ENCODE measurements at places on chromosomes 16 and 17.

DNA sequence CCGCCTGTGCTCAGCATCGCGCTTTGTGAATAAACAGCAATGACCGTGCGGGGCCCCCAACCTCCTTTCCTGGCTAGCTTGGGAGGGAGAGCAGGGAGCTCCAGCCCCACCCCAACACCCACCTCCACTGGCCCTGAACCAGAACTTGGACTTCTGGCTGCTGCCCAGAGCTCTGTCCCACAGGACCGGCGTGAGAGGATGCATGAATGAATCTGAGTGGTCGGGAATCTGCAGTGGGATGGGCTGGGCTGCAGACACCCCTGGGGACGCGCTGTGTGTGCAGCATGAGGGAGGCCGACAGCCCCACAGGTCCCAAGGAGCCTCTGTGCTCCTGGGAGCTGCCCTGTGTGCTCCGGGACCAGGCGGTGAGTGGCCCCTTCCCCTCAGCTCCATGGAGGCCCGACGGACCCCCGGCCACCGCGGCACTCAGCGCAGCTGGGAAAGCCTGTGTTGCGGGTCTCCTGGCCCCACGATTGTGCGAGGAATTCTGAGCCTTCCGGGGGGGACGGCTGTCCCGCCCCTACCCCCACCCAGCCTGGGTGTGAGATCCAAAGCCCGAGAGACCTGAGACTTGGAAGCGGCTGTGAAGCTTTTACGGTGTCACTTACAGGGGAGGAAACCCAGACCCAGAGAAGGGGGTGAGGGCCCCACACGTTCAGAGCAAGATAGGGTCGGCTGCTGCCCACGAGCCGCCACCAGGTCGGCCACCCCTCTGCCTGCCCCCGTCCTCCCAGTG is 5.4 kb downstream of the PIEZO1 start:
- DNase-seq = no peak

GRCh38 chr16:80932708-80933095 is 74.0 kb downstream of the CMC2 start:
- no peak for DNase-seq

DNA sequence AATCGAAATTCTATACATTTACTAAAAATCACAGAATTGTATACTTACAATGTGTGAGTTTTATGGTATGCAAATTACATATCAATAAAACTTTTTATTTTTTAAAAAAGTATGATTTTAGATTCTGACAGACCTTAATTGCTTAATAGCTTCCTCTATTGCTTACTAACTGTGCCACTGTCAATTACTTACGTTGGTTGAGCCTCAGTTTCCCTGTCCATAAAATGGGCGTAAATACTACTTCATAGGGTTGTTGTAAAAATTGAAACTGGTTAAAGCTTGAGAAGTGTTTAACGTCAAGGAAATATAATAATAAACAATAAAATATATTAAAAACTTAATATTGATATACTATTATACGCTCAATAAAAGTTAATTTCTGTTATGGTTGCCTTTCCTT is 203.4 kb downstream of the SHISA9 start:
- no peak for DNase-seq

- DNase-seq = no peak
Observed at GRCh38 chr17:33785281-33785680, 469.8 kb upstream of the CCL2 start.

DNA sequence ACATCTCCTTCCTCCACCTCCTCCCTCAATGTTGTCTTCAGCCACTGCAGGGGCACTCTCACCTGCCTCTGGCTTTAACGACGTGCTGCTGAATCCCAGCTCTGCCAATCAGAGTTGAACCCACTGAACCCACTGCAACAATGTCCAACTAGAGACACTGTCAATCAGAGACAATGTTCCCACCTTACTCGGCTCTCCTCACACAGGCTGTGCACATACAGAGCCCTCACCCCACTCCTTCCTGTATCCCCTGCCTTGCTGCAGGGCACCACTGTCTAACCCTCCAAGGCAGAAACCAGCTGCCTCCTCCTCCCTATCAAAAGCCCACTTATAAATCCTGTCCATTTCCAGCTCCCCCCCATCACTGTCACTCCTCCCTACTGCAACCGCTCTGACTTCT is 58.7 kb downstream of the ANKRD11 start:
- no peak for DNase-seq

DNA sequence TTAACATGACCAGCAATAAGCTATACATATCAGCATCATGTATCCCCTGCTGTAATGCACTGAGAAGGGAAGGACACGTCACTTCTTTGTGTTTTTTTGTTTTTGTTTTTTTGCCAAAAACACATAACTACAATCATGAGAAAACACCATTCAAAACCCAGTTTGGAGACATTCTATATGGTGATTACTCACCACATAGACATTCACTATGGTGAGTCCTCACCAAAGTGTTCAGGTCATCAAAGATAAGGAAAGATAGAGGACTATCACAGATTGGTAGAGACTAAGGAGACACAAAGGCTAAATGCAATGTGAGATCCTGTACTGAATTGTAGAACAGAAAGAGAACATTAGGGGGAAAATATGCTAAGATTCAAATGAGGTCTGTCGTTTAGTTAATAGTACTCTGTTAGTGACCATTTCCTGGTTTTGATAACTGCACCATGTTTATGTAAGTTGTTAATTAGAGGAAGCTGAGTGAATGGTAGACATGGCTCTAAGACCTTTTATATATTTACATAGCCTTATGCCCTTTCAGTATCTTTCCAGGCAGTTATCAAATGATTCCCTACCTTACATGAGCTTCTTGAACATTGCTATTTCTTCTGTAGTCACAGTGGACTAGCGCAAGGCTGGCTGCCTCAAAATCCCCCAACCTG is 46.6 kb downstream of the PIK3R5 start:
- DNase-seq = no peak

DNA sequence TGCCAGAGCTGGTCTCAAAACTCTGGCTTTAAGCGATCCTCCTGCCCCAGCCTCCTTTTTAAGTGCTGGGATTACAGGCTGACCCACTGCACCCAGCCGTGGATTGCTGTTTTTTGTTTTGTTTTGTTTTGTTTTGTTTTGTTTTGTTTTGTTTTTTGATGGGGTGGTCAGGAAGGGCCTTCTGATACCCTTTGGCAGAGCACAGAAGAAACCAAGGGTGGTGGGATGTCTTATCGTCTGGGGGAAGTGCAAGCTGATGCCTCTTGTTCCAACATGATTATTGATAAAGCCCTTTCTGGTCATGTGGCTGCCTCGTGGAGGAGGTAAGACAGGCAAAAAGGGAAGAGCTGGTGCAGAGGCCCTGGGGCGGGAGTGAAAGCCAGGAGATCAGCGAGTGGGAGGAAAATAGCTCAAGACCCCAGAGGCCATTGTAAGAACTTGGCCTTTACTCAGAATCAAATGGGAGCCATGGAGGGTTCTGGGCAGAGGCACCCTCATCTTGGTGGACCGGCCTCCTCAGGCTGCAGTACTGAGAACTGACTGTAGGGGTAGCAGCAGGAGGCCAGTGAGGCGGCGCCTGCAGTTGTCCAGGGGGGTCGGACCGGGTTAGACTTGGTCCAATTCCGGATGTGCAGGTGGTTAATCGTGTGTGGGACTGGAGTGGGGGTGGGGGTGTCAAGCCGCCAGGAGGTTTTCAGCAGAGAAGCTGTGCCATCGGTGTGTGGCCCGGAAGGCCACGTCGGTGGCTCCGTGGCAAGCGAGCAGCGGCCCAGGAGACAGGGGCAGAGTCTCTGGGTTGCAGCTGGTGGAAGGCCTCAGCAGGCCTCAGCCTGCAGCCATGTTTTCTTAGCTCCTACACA is 84.4 kb upstream of the GSE1 start:
- no peak for DNase-seq

DNA sequence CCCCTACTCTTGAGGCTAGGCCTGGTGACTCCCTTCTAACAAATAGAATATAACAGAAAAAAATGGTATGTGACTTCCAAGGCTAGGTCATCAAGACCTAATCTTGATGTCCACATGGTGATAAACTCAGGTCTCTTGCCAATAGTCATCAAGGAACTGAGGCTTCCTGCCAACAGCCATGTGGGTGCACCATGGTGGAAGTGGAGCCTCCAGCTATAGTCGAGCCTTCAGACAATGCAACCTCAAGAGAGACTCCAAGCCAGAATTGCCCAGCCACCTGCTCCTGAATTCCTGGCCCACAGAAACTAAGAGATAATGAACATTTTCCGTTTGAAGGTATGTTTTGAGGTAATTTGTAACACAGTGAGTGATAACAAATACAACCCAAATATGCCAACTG is 55.9 kb upstream of the SREBF1 start:
- no peak for DNase-seq

GRCh38 chr16:74577882-74578366 is 29.0 kb downstream of the GLG1 start:
- no peak for DNase-seq

GRCh38 chr17:1050246-1050995 is 53.5 kb downstream of the TIMM22 start:
- DNase-seq = no peak

GRCh38 chr17:4786106-4786511 is at the start of gene VMO1:
TSS of gene VMO1 (minus strand) at chr17:4786364. CDS start at chr17:4786352, 12 bp downstream.
- no peak for DNase-seq

GRCh38 chr16:19636436-19637267 is 81.1 kb downstream of the VPS35L start:
- no peak for DNase-seq

DNA sequence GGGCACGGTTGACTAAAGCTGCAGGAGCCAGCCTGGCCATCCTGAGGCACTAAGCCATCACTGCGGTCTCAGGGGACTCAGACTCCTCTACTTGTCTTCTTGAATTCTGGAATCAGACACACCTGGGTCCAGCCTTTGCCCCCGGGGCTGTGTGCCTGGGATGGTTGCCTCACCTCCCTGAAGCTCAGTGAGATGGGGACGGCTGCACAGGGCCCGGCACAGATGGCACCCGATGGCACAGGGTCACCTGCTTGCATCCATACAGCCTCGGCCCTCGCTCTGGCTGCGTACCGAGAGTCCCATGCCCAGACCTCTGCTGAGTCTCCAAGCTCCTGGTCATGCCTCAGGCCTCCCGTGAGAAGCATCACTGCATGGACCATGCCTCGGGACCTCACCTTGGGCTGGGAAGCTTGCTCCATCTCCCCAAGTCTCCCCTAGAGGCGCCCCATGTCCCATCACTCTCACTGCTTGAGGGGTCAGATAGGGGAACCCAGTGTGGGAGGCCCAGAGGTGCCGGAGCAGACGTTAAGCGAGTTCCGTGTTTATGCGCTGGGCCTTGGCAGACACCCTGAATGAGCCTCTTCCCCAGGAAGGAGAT is 316.3 kb downstream of the SEC14L1 start:
- no peak for DNase-seq

- no peak for DNase-seq
Observed at GRCh38 chr17:75493476-75494129, 21.7 kb downstream of the CASKIN2 start.

GRCh38 chr16:46621934-46622676 is 926 bp upstream of the SHCBP1 start:
- DNase-seq = no peak

DNA sequence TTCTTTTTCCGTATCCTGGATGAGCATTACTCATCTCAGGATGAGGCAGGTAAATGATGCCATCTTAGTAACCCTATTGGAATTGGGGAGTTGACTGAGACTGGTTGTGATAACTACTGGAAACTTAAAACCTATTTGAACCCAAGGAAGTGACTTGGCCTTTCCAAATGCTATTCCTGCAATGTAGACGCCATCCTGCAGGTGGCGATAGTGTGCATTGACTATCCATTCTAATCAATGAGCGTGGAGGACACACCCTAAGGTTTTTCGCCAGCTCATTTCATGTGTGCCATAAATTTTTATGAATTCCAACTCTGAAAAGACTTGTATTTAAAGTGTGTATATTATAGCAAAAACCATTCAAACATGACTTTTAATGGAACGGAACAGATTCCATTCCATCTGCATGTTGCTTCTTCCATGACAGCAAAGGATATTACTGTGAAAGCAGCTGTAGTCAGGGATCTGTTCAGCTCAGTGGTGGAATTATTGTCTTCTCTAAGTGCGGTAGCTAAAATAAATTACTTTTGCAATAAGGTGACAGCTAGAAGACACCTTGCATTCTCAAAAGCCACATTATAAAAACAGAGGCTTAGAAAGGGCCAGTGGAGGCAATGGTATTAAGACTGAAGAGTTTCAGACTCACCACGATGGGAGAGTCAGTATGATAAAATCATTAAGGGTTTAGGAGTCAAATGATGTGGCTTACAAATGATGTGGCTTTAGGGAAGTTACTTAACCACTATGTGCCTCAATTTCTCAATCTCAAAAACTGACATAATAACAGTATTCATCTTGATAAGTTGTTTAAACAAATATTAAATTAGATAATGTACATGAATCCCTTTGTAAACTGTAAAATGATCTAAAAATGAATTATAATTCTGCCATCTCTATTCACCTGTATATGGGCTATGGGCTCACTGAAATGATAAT is 55.5 kb downstream of the SYT17 start:
- DNase-seq = no peak

- no peak for DNase-seq
Observed at GRCh38 chr16:51161440-51162195, 10.5 kb upstream of the SALL1 start.

- no peak for DNase-seq
Observed at GRCh38 chr17:38578229-38579082, 27.3 kb downstream of the SRCIN1 start.

DNA sequence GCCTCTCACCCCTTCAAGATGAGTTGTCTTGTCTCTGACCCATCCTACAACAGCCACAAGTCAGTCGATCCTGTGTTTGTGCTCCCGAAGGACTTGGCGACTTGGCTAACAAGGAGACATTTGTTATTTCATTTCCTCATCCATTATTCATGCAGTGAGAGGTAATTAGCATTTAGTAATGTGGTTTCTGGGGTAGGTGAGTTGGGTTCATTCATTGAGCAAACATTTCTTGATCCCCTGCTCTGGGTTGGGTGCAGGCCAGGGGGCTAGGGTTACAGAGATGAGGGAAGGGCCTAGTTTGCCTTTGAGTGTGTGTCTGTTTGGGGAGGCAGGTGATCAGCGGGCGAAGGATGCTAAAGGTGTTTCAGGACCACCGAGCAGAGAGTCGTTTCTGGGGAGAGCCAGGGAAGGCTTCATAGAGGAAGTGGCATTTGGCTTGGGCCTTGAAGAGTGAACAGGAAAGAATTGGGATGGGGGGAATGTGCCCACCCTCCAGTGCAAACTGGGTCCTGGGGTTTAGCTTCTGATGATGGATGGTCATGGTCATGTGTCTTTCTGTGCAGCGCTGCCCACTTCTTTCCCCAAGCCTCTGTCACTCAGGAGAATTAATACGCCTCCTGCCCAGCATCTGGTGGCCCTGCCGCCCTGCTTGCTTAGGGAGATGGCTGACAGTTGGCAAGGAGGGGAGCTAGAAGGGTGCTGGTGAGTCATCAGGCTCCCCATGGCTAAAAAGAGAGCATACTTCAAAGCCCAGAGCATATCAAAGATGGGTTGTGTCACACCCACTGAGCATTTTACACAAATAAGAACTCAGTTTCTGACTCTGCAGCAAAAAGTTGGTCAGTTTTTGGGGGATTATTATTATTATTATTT is 38.5 kb downstream of the MSI2 start:
- DNase-seq = no peak

GRCh38 chr17:78965491-78965924 is 14.2 kb downstream of the LGALS3BP start:
- no peak for DNase-seq

GRCh38 chr17:15462976-15463772 is 4.2 kb downstream of the CDRT4 start:
- DNase-seq = no peak

GRCh38 chr17:43169561-43170139 is 1.4 kb upstream of the NBR1 start:
- DNase-seq = no peak

- DNase-seq = no peak
Observed at GRCh38 chr16:66206363-66206762, 160.1 kb upstream of the CDH5 start.

Measured in effector memory CD4-positive, alpha-beta T cell (primary cell).